ENCODE measurements at places on chromosomes 5 and 9. TPM values are rescaled to one million over a fixed set of nuclear protein-coding genes. Genes with fewer than 3 reads are reported as not detected.

DNA sequence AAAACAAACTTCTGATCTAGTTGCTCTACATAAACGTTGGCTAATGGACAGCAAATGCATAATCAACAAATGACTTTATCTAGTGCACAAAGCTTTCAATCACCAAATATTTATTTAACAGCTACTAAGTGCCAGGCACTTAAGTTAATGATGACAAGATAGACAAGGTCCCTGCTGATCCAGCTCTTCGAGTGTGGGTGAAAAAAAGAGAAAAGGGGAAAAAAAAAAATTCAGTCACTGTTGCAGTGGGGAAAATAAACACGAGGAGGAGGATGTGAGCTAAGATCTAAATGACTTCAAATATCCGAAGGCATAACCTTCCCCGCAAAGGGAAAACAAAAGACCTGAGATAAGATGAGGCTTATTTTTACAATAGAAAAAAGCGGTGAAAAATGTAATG, 9.6 kb downstream of the PSIP1 start:
- DNase-seq = no peak

The FGF10 gene
- not detected for total RNA-seq

- no peak for DNase-seq
These were observed 69.3 kb downstream of the OLFM1 start for GRCh38 chr9:135156525-135157510.

GRCh38 chr5:178279723-178280438, 47.3 kb upstream of the PHYKPL start:
- no peak for DNase-seq

The CDC20B gene
- not detected for total RNA-seq

The ENTREP1 gene
- not detected for total RNA-seq

DNA sequence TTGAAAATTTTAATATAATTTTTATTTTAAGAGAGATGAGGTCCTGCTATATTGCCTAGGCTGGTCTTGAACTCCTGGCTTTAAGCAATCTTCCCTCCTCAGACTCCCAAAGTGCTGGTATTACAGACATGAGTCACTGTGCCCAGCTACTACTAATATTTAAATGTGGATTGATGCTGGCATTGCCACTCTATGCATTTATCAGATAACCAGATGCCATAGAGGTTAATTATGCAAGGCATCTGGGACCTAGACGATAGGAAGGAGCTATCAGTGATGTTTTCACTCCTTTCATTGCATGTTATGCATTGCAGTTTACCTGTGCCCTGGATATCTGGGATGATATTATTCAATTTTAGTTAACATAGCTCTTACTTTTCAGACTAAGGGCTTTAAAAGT, 127.0 kb downstream of the RPS23 start:
- no peak for DNase-seq

Data from GM12878 (cell line).